ENCODE measurements at places on chromosomes 1 and 21.

DNA sequence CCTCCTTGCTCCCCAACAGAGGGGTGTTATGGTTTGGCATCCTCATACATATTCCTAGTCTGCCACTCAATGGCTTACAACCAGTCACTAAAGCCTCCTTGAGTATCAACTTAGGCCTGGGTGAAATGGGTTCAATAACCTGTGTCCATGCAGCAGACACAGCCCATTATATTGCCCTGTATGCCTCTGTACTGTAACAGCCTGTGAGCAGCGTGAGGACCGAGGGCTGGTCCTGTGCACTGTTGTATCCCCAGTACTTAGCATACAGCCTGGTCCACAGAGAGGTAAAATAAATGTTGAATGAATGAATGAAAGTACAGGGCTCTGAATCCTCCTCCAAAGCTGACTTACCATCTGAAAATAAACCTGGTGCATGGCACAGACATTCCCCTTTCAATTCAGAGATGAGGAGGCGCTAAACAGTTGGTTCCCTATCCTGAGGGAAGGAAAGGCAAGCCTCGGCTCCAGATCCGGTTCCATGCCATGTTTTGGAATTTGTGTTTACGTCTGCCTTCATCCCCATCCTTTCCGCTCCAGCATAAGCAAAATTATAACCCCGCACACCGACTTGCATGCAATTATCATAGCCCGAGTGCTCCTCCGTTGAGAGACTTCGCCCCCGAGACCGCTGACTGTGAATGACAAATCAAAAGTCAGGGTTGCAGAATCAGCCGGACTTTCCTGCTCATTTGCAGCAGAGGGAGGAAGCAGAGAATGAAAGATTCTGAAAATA lies 45.0 kb upstream of the DNAJC6 start:
- H3K4me1 ChIP-seq, result peaks cover 37% of the 10 kb centered on the region
- peak; percentile 36 for DNase-seq
- H3K4me3 ChIP-seq, result peak overlapping the region; percentile 30
- H3K36me3 ChIP-seq, result no peaks in the 10 kb centered on the region

DNA sequence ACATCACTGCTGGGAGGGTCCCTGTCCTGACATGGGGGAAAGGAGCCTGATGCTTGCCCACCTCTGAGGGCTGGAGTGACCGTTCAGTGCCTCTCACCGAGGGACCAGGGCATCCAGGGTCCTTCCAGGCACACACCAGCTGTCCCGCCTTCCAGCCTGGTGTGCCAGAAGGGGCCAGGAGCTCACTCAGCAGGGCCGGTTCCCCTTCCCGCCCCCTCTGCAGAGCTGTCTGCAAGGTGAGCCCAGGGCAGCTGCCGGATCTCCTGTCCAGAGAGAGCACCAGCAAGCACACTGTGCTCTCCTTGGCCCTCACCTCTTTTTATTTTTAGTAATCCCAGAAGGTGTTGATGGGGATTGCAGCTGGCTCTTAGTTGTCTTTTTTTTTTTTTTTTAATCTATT lies 16.9 kb downstream of the H6PD start:
- no peak for DNase-seq
- peaks cover 4% of the 10 kb centered on the region for H3K4me1 ChIP-seq
- no peak overlapping the region for H3K4me3 ChIP-seq
- no peak overlapping the region for H3K27ac ChIP-seq
- H3K27me3 ChIP-seq, result no peaks in the 10 kb centered on the region

DNA sequence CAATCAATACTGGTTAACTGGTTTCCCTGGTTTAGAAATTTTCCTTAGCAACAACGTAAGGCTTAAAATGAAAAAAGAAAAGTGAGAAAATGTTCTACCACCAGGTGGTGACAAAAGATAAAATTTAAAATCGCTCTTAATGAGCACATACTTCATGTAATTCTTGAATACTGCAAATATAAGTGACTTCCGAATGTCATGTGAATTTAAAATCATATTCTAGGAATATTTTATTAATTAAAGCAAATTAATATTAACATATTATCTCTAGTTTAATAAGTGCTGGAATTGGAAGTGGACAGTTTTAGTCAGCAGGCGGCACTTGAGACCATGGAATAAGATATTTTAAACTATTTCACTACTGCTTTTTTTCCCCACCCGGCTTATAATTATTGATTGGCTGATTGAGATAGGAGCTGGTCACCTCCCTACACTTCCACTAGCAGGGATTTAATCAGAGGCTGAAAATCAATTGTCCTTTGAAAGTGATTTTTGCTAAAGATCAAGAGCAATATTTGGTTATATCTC lies 5.0 kb upstream of the ADAMTS1 start:
- no peaks in the 10 kb centered on the region for H3K36me3 ChIP-seq
- peaks cover 39% of the 10 kb centered on the region for H3K27me3 ChIP-seq
- no peak overlapping the region for H3K27ac ChIP-seq
- no peak for DNase-seq

DNA sequence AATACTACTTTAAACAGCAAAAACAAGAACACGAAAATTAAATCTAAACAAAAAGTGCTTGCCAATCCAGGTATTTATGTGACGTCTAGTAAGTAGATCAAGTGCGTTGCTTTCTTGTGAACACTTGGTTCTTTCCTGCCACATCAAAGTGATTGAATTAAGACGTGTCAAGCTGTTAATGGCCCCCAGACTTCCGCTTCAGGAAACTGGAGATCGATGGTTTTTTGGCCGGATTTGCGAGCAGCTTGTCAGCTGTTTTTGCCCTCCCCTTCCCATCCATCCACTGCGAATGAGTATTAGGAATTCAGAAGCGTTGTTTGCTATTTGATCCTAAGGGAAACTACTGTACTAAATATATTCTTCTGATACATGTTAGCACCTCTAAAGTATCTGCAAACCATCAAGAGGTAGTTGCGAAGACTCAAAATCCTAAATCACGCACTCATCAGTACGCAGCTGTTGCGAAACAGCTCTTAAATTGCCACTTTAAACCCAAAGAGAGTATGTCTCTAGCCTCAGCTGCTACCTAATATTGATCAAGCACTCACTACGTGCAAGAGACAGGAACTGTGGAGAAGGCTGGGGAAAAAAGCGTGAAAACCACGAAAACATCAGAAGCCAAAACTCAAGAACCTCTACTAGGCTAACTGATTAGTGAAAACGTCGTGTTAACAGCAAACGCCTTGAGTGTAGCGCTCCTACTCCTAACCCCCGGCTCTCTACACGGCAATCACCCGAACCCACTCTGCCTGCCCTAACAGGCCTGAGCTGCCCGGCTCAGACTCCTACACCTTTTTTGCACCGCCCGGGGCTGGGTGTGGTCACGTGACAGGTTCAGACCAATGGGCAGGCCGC lies 473 bp upstream of the BRDT start:
- H3K27ac ChIP-seq, result peak overlapping the region; percentile 33
- peaks cover 15% of the 10 kb centered on the region for H3K4me1 ChIP-seq
- H3K27me3 ChIP-seq, result no peaks in the 10 kb centered on the region
- peak overlapping the region; percentile 30 for H3K4me3 ChIP-seq
- H3K36me3 ChIP-seq, result no peaks in the 10 kb centered on the region
- DNase-seq, result peak; percentile 35

DNA sequence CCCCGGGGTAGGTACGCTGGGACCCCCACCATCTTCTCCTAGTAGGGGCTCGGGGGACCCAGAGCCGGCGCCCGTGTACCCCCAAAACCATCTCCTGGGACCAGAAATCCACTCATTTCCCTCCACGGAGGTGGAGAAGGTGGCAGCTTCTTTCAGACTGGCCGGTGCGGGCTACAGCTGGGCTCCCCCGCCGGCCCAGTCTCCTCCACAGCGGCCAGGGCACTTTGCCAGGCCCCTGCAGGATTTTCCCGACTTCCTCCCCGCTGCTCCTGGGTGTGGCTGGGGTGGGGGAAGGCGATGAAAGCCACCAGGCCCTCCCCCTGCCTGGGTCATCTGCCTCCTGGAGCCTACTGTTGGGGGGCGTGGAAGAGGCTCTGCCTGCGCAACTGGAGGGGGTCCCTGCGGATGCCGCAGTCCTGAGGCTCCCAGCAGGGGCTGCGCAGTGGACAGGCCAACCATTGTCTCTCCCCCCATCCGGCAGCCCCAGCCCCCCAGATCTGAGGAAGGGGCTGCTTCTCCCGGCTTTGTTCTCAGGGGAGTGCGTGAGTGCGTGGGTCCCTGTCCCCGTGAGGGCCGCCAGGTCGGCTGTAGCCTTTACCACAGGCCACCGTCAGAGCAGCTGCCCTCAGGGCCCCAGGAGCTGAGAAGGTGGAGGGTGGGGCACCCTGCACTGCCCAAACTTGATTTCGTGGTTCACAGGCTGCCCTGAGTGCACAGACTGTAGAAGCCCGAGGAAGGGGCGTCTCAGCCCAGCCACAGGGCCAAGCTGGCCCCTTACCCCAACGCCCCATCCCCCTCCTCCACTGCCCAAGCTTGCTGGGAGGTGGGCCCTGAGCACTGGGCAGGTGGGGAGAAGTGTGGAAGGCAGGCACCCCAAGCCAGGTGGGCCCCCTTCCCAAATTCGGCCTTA lies 1.3 kb downstream of the AGRN start:
- no peak overlapping the region for H3K27ac ChIP-seq
- peak overlapping the region; percentile 43 for H3K4me3 ChIP-seq
- DNase-seq, result no peak
- H3K4me1 ChIP-seq, result peaks cover 13% of the 10 kb centered on the region
